ENCODE measurements at places on chromosomes 6 and 20.
A peak's percentile ranks its signal among the peaks of the same experiment; 100 is the strongest.

DNA sequence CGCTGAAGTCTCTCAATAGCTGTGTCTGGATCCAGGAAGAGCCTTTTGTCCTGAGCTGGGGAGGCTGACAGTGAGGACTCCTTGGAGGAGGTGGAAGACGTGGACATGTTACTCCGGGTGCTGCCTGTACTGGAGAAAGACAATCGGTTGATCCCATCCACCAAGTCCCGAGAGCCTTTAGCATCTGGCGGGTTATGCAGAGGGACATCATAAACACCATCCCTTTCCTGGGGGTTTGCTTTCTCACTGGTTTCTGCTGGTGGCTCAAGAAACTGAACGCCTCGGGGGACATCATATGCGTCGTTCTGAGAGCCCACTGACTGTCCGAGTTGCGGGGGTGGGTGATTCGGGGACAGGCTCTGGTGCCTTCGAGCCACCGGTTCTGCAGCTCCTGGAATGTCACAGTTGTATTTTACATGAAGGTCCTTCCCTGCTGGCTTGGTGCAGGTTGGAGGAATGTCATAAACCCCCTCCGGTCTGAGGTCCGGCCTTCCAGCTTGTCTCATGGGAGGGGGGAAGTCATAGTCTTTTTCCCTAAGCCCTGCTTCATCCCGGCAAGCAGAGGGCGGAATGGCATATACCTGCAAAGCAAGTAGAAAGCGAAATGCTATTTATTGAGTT is 41.7 kb downstream of the NEDD9 start:
- DNase-seq, result no peak

GRCh38 chr6:89409461-89410035 is 2.5 kb downstream of the RRAGD start:
- no peak for DNase-seq

DNA sequence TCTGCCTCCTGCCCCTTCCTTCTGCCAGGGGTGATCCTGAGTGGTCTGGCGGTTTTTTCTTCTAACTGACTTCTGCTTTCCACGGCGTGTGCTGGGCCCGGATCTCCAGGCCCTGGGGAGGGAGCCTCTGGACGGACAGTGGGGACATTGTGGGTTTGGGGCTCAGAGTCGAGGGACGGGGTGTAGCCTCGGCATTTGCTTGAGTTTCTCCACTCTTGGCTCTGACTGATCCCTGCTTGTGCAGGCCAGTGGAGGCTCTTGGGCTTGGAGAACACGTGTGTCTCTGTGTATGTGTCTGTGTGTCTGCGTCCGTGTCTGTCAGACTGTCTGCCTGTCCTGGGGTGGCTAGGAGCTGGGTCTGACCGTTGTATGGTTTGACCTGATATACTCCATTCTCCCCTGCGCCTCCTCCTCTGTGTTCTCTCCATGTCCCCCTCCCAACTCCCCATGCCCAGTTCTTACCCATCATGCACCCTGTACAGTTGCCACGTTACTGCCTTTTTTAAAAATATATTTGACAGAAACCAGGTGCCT is 10.2 kb downstream of the SLC29A1 start:
- no peak for DNase-seq

- peak; percentile 85 for DNase-seq
These were observed 78.7 kb upstream of the BTN3A2 start for GRCh38 chr6:26286168-26286877.

DNA sequence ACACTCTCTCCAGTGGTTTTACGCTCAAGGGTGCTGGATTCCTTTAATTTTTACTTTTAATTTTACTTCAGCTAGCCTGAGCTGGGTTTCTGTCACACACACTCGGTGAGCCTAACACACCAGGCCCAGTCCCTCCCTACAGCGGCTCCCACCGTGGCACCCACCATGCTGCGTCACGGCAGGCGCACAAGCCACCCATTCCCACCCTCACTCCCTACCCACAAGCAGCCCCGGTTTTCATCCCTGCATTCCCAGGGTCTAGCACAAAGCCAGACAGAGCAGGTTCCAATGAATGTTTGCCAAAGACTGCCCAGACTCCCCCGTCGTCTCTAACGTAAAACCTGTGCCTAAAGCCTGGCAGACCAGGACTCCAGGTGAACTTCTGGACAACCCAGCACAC is 50.3 kb downstream of the MYH7B start:
- DNase-seq, result no peak

Measured in CD4-positive, alpha-beta T cell treated with Interleukin-2 at 100 ng/mL for 4 hours (primary cell).